ENCODE measurements at places on chromosomes 2 and 18. TPM values are rescaled to one million over a fixed set of nuclear protein-coding genes. Genes with fewer than 3 reads are reported as not detected.

The CYP27A1 gene
- total RNA-seq = 3.9 TPM

The ANKRD12 gene
- total RNA-seq = 16.9 TPM

The ARHGEF4 gene
- total RNA-seq = 50.6 TPM

The LOXL3 gene
- 1.4 TPM for total RNA-seq

The OTOF gene
- total RNA-seq = under 0.01 TPM

The AFF3 gene
- total RNA-seq = not detected

The TUBA3D gene
- total RNA-seq = not detected

The CD207 gene
- not detected for total RNA-seq

The DHRS9 gene
- 0.72 TPM for total RNA-seq

The AUP1 gene
- total RNA-seq = 193 TPM

The LYPD1 gene
- total RNA-seq = not detected

The CNDP1 gene
- not detected for total RNA-seq

The ASPRV1 gene
- total RNA-seq = under 0.01 TPM

The DYNAP gene
- not detected for total RNA-seq
